Epithelial cell of prostate (primary cell): ENCODE measurements at places on chromosomes 7 and 10.

DNA sequence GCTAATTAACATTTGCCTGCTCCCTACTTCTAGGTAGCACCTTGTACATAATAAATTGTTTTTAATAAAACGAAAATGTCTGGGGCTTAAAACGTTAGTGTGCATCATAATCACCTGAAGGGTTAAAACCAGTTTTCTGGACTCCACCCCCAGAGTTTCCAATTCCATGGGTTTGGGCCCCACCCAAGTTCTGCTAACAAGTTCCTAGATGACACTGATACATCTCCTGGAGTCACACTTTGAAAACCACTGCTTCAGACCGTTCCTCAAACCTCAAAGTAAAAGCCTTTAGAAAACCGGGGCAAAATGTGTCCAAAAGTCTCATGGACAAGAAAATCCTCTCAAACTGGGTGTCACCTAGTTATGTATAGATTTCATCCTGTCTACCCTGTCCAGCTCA lies 9.3 kb downstream of the OSBPL3 start:
- no peak for DNase-seq

DNA sequence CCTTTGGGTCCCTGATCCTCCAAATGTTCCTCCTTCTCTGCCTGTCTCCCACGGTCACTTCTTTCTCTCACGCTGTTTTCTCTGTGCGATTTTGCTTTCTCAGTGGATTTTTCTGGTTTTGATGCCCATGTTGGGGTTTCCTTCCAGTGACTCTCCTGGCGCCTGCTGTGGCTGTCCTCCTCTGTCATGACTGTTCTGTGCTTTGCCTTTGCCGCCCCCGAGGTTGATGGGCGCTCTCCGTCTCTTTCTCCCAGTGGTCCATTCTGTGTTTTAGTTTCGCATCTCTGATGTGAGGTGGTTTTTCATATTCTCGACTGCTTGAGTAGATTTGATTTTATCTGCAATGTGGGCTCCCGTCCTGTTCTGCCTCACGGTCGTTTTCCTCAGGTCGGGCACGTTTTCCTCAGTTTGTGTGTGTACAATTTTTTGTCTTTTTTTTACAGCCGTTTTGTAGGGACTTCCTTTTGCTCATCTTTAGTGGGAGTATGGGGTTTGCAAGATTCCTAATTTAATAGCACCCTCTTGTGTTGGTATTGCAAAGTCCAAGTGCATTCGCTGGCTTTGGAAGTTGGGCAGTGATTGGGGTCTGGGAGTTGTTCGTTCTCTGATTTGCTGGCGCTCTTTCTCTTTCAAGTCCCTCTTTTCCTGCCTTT lies 100.0 kb downstream of the INPP5A start:
- peak; percentile 8 for DNase-seq

- DNase-seq: no peak
Measured at GRCh38 chr10:15455456-15455855, 84.4 kb upstream of the FAM171A1 start.

DNA sequence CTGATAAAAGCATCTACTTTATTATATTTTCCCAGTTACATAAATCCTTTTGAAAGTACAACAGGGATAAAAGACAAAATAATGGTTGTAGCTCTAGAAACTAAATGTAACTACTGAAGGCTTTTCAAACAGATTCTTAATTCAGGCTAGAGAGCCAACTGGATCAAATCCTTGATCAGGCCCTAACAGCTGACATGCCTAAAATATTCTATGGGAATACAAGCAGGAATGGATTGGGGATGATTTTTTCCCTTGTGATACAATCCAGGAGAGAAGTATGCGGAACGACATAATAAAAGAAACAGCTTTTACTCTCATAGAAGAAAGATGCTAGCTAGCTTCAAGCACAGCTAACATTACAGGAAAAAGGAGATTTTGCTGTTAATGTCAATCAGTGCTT lies 49.0 kb downstream of the NT5C2 start:
- no peak for DNase-seq

DNA sequence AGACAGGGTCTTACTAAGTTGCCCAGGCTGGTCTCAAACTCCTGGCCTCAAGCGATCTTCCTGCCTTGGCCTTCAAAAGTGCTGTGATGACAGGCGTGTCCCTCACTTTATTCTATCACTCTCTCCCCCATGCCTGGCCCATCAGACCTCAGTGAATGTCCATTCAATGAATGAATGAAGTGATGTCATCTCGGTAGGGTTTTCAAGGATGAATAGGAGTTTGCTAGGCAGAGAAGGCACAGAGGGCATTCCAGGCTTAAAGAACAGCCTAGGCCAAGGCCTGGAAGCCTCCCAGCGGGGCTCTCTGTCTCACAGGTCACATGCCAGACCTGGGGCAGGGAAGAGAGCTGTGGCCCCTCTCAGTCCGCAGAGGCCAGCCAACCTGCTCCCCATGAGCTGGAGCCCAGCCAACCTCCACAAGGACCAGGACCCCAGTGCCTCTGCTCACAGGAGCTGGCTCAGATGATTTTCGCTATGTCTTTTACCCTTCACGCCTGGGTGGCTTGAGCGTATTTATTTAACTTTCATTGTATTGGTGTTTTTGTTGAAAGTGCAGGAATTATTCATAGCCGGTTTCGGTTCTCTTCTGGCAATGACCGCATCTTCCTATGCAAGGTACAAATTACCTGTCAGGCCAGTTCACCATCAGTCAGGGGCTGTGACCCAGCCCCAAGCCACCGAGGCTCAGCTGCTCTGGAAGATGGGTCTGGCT lies 11.8 kb upstream of the TNRC18 start:
- no peak for DNase-seq

- no peak for DNase-seq
Measured at GRCh38 chr7:36021917-36022550, 131.0 kb upstream of the EEPD1 start.

DNA sequence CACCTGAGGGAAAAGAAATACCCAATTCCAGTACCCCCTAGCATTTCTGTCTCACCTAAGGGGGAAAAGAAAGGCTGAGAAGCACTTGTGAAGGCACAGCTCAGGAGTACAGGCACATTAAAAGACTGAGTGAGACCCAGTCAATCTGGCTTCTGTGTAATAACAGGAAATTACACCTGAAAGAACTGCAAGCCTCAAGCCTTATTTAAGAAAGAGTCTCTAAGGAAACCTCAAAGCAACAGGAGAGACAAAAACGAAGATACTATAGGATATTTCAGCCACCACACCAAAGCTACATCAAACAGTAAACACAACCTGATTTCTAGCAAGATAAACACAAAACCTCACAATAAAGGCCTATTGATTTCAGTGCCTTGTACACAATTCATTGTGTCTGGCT lies 69.6 kb upstream of the CDK1 start:
- DNase-seq: no peak

- DNase-seq: no peak
Measured at GRCh38 chr7:1228545-1229201, 4.0 kb upstream of the UNCX start.

GRCh38 chr10:78868456-78868855 lies 200.3 kb upstream of the ZMIZ1 start:
- DNase-seq: no peak
